Fibroblast of upper back skin (primary cell): ENCODE measurements at places on chromosomes 7 and 10.

GRCh38 chr7:132145466-132145865 lies 430.8 kb downstream of the PLXNA4 start:
- peak; percentile 81 for DNase-seq

DNA sequence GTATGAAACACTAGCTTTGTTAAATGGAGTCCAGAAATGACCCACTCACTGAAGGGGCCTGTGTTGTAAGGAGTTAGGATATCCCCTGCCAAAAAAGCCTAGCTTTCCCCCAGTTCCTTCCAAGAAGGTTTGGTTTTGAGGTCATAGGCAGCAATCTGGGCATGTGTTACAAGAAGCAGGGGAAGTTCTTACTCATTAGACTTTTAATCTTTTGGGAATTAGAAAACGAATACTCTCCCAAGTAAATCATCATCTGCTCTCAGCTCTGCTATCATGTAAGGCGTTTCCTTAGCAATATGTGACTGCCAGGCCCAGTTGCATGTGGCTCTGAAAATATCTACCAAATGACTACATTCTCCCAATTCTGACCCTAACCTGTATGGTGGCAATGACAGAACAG lies 3.7 kb downstream of the NOD1 start:
- DNase-seq: peak; percentile 87

DNA sequence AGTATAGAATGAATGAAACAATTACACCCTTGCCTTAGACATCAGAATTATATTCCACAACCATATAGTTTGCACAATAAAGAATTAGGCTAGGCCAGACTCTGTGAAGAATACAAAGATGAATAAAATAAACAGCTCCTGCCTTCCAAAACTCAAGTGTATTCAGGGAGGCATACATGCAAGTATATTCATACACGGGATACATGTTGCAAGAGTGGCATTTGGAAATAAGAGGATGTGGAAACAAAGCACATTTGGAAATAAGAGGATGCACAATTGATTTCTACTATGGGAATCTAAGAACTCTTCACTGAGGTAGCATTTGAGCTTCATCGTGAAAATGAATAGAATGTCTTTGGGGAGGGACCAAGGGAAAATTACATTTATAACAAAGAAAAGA lies 27.0 kb upstream of the TMEM26 start:
- DNase-seq: no peak

- DNase-seq: no peak
Observed at GRCh38 chr7:84142726-84143125, 51.9 kb downstream of the SEMA3A start.

- DNase-seq: no peak
Observed at GRCh38 chr10:3502673-3503072, 282.3 kb downstream of the KLF6 start.

GRCh38 chr10:79242620-79243152 lies 104.6 kb upstream of the PPIF start:
- peak; percentile 81 for DNase-seq

DNA sequence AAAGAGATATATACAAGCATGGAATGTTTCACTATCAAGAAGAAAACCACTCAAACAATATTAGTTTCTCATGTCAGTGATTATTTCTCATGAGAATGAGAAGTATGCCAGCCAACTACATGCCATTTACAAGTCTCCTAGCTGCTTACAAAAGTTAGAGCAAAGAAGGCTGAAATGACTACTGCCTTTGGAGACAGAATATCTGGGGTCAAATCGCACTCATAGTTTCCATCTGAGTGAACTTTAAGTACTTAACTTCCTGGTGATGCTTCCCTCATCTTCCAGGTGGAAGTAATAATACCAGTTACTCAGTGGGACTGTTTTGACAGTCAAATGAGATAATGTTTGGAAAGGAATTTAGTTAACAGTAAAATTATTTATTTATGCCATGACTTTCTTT lies 42.0 kb upstream of the RHOBTB1 start:
- peak; percentile 18 for DNase-seq

GRCh38 chr7:55531536-55531935 lies 40.8 kb downstream of the VOPP1 start:
- no peak for DNase-seq

DNA sequence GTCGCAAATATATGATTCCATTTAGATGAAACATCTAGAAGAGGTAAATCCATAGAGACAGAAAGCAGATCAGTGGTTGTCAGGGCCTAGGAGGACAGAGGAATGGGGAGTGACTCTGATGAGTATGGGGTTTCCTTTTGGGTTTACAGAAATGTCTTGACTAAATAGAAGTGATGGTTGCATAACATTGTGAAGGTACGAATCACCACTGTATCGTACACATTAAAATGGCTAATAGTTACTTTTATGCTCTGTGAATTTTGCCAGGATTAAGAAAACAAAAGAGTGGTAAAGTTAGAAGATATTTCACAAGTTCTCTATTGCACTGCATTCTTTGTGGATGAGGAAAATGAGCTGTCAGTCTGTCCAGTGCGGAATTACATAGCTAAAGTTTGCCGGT lies 407.4 kb downstream of the KCNMA1 start:
- peak; percentile 93 for DNase-seq

DNA sequence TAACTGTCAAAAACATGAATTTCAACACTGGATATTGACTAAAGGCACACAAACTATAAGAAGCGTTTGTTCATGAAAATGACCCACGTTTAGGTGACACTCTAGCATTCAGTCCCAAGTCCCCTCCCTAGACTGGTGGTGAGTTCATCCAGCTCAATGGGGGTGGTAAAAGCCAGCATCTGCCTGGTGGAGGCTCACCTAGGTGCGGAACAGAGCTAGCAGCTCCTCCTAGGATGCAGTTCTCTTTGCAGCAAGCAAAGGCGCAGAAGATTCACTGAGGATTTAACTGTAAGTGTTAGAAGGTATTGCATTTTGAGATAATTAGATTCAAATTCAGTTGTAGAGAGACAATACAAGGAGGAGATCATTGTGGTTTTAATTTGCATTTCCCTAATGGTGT lies 87.6 kb downstream of the VSTM2A start:
- DNase-seq: no peak

GRCh38 chr7:124898531-124898930 lies 31.1 kb downstream of the POT1 start:
- DNase-seq: no peak

DNA sequence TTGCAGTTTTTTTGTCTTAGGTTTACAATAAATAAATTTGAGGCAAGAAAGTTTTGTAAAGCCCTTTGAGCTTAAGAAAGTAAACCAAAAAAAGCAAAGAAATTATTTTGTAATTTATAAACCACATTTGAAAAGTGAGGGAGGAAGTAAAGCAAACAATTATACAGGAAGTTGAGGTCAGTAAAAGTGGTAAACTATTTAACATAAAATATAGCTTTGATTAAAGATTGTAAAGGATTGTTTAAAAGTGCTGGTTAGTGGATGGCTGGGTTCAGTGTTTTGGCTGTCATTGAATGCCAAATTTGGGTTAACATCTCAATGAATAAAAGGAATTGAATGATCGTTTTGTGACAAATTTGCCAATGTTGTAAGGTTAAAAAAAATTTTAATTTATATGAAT lies 9.9 kb downstream of the SOSTDC1 start:
- DNase-seq: no peak

GRCh38 chr10:121032460-121032859 lies 181.3 kb downstream of the WDR11 start:
- no peak for DNase-seq

- peak; percentile 96 for DNase-seq
Observed at GRCh38 chr10:4240608-4241197, 455.7 kb upstream of the KLF6 start.

GRCh38 chr10:71221586-71222202 lies 9.3 kb downstream of the UNC5B start:
- no peak for DNase-seq

DNA sequence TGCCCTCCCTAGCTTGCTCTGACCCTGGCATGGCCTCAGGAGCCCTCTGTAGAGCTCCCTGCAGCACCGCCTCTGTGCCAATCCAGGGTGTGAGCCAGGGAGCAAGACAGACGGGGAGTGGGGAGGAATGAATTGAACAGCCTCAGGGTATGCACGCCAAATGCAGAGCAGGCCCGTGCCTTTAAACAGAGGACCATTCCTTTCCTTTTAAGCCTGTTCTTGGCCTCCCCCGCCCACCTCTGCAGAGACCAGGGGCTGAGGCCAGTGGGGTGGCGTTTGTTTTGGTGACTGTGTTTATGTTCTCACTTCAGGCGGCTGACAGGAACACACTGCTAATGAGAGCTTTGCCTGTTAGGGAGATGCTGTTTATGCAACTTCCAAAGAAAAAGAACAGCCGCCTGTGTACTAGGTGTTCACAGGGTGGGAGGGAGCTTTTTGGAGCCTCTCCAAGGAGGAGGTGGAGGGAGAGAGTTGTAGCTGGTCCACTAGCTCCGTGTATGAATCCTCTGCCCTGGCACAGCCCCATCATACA lies 528.1 kb upstream of the DPP6 start:
- no peak for DNase-seq

- peak; percentile 8 for DNase-seq
Observed at GRCh38 chr7:40135317-40135610, 459 bp downstream of the SUGCT start.

- DNase-seq: no peak
Observed at GRCh38 chr10:15267496-15267895, 99.0 kb upstream of the NMT2 start.

DNA sequence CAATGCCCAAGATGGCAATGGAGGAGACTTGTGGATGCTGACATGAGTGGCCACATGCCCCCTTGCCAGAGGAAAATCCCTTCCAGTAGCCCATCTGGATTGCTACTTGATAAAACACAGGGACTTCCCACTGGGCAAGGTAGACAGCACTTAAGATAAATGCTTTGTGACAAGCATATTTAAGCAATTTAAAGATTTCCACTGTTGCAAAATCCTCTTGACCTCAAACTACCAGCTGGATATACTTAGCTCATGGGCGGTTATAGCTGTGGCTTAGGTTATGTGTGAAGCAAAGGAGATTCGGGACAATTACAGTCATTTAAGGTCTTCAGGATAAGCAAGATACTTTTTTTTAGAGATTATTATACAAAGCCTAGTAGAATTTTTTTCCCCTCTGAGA lies 238.1 kb downstream of the BMPER start:
- peak; percentile 88 for DNase-seq

- DNase-seq: peak; percentile 87
Observed at GRCh38 chr7:17593819-17594419, 295.5 kb downstream of the AHR start.

GRCh38 chr10:30365278-30365677 lies 16.2 kb upstream of the MTPAP start:
- no peak for DNase-seq

DNA sequence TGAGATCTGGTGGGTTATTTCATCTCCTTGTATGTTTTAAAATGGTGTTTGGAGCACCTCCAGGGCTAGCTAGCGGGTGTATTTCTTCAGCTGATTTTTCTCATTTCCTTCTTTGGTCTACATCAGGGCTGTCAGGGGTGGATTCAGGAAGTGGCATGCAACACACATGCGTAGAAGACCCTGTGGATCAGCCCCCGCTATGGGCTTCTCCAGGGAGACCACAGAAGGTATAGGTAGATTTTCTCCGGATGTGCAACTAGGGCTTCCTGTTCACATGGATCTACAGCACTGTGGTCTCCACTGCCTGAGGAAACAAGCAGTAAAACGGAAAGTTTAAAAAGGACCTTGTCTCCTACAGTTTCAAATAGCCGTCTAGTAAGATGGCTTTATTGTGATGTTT lies 10.4 kb downstream of the NUB1 start:
- DNase-seq: no peak

DNA sequence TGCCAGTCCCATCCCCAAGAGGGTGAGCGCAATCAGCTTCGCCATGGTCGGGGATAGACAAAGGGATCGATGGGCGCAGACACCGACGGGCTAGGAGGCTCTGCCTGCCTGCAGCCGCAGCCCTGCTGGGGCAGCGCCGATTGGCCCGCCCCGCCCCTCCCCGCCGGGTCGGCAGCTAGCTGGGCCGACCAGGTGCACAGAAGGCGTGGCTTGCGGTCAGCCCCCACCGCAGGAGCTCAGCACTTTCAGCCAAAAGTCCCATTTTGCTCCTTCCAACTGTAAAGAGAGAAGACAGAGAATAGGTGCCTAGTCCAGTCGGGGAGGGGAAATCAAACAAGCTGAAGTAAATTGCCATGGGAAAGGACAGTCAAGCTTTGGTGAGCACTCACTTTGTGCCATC lies at the start of gene PON1:
TSS of gene PON1 (minus strand) at position 102 of the 400 bp plus-strand sequence. CDS start at position 45, 57 bp downstream.
- DNase-seq: no peak

DNA sequence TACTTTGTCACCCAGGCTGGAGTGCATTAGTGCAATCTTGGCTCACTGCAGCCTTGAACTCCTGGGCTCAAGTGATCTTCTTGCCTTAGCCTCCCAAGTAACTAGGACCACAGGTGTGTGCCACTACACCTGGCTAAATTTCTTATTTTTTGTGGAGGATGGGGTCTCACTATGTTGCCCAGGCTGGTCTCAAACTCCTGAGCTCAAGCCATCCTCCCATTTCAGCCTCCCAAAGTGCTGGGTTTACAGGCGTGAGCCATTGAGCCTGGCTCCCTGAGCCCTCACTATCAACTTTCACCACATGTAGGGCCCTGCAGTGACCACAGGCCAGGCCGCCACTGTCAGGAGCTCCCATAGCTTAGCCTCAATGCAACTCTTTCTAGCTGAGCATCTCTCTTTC lies 110.2 kb downstream of the CUL2 start:
- no peak for DNase-seq

GRCh38 chr7:93359520-93360198 lies 127.5 kb downstream of the VPS50 start:
- DNase-seq: no peak

GRCh38 chr7:30313348-30313747 lies 29.0 kb downstream of the ZNRF2 start:
- DNase-seq: no peak

GRCh38 chr10:124504711-124505110 lies 43.1 kb downstream of the LHPP start:
- DNase-seq: no peak

- DNase-seq: peak; percentile 49
Observed at GRCh38 chr7:79709574-79710409, 256.3 kb upstream of the MAGI2 start.

GRCh38 chr10:78579995-78580394 lies 488.8 kb upstream of the ZMIZ1 start:
- peak; percentile 24 for DNase-seq
